ENCODE measurements at places on chromosomes 5 and 9. TPM values are rescaled to one million over a fixed set of nuclear protein-coding genes. Genes with fewer than 3 reads are reported as not detected.
A peak's percentile ranks its signal among the peaks of the same experiment; 100 is the strongest.

Gene N4BP3
- 1.8 TPM for total RNA-seq

- DNase-seq = no peak
These were observed 179.9 kb downstream of the GAS1 start for GRCh38 chr9:86767373-86767772.

Gene MFAP3
- 18.2 TPM for total RNA-seq

GRCh38 chr9:22237497-22238363 is 208.9 kb upstream of the DMRTA1 start:
- peak; percentile 76 for DNase-seq

DNA sequence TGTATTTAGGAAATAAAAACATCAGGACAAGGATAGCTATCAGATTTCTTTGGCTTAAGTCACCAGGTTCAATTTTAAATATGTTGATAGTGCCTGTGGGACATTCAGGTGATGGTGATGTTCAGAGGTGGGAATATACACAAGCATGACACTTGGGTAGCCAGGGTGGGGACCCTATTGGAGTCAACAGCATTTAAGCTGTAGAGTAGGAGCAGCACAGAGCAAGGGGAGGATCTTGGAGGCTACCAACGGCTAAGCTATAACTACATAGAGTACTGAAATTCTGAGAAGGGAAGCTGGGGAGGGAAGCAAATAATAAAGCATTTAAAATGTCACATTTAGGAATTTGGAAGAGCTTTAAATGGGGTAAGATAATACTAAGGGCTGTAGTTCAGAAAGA is 177.7 kb downstream of the CPLANE1 start:
- no peak for DNase-seq

GRCh38 chr5:97098922-97099321 is 43.5 kb downstream of the LIX1 start:
- DNase-seq = no peak

Gene EQTN
- total RNA-seq = not detected

DNA sequence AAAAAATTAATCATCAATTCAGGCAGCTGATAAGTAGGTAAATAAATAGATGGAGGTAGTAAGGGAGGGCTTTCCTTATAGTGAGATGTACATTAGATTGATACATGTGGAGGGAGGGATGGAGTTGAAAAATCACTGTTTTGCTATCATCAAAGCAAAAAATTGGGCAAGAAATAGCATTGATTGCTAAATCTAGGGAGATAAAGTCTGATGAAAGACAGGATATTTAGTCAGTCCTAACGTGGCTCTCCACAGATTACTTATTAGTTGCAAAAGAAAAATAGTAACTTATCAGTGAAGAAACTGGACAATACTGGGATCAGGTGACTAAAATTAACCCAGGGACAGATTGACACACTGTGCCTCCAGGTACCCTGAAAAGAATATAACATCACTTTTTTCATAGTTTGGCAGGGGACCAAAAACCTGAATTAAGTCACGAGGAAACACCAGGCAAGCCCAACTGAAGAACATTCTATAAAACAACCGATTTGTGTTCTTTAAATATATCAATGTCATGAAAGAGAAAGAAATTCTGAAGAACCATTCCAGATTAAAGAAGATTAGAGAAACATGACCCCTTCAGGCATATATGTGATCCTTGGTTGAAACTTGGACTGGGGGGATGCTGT is 27.1 kb upstream of the GOLPH3 start:
- no peak for DNase-seq

DNA sequence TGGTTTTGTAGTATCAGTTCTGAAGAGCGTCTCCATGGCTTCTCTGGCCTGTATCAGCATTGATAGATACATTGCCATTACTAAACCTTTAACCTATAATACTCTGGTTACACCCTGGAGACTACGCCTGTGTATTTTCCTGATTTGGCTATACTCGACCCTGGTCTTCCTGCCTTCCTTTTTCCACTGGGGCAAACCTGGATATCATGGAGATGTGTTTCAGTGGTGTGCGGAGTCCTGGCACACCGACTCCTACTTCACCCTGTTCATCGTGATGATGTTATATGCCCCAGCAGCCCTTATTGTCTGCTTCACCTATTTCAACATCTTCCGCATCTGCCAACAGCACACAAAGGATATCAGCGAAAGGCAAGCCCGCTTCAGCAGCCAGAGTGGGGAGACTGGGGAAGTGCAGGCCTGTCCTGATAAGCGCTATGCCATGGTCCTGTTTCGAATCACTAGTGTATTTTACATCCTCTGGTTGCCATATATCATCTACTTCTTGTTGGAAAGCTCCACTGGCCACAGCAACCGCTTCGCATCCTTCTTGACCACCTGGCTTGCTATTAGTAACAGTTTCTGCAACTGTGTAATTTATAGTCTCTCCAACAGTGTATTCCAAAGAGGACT is 1.5 kb downstream of the GPR21 start:
- no peak for DNase-seq

- peak; percentile 38 for DNase-seq
These were observed 84.7 kb downstream of the CSNK1A1 start for GRCh38 chr5:149466457-149466972.
